ENCODE measurements at places on chromosomes 6 and 20.

- no peak for DNase-seq
Measured at GRCh38 chr6:136113736-136114173, 136.4 kb downstream of the MTFR2 start.

- DNase-seq, result no peak
Measured at GRCh38 chr6:14455427-14455826, 337.9 kb downstream of the CD83 start.

GRCh38 chr20:47800623-47801022 is 15.3 kb upstream of the SULF2 start:
- no peak for DNase-seq

DNA sequence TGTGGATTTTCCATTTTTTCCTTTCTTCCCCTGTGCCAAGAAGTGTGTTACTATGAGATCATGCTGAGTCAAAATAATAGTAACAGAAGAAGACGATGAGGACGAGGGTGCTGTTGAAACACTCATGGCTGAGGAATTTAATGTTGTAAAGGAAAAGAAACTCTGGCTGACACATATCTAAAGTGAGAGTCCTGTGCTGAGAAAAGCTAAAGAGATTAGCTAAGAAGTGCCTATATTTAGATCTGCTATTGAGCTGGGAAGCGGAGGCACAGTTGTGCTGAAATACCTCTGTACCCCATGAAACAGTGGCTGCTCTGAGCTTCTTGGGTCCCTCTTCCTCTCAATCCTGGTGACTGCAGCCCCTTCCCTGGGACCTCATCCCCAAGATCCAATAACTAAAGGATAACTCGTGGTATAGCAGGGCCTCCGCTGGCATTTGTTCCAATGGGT is 1.1 kb upstream of the SYTL3 start:
- no peak for DNase-seq

DNA sequence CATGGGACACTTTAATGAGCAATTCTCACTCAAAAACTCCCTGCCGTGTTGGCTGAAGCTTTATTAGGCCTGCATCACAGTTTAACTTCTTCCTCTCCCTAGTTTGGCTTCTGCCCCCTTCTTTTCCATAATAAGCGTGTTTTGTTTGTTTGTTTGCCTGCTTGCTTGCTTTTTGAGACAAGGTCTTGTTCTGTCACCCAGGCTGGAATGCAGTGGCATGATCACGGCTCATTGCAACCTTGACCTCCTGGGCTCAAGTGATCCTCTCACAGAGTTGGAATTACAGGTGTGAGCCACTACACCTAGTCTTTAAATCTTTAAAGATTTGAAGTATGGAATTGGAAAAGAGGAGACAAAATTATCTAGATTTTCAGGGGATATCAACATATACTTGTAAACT is 25.4 kb upstream of the DNAAF9 start:
- no peak for DNase-seq

DNA sequence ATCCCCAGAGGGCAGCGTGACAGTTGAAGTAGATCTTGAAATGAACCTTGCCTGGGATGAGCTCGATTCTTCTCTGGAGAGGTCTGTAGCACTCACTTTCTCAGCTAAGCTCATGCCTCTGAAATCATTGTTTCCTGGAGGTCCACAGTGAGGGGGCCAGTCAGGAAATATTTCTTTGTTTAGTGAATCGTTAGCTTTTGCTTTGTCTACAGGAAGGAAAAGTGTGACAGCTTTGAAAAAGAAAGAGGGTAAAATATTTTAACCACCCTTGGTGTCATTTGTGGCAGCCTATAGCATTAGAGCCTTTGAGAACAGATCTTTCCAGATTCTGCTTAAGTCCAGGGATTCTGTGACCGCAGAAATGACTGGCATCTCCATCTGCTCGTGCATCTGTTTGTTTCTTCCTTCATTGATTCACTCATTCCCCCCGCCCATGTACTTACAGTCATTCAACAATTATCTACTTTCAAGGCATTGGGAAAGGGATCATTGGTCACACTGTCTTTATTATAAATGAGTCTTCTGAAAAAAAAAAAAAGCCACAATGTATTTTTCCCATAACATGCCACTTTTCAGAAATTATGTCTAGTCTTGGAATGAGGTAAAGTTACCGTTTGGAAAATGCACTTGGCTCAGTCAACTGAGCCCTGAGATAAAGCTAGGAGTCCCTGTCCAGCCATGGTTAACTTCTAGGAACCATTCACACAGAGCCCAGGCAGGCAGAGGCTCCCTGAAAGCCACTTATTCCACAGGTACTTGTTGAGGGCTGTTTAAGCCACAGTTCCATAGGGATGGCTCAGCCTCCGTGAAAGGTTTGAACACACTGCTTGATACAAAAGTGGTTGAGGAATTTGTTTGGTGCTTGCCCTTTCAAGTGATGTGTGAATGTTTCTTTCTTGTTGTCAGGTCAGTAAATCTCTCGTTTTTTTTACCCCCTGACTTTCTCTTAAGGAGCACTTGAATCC is 86.0 kb downstream of the TIAM2 start:
- DNase-seq, result no peak

DNA sequence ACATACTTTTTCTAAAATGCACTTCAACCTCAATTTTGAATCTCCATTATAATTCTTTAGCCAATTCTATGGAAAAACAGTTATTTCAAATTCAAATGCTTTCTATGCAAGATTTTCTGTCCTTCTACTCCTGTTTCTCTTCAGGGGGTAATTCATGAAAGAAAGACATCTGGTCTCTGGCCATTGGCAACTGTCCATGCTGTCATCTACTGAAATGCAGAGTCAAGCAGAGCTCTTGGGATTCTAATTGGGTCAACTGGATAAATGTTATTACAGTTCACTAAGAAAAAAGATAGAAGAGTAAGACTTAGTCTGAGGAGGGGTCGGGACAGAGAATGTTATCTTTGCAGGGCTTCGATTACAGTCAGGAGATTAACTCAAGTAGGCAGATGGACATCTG is 22.0 kb upstream of the BMP5 start:
- no peak for DNase-seq

DNA sequence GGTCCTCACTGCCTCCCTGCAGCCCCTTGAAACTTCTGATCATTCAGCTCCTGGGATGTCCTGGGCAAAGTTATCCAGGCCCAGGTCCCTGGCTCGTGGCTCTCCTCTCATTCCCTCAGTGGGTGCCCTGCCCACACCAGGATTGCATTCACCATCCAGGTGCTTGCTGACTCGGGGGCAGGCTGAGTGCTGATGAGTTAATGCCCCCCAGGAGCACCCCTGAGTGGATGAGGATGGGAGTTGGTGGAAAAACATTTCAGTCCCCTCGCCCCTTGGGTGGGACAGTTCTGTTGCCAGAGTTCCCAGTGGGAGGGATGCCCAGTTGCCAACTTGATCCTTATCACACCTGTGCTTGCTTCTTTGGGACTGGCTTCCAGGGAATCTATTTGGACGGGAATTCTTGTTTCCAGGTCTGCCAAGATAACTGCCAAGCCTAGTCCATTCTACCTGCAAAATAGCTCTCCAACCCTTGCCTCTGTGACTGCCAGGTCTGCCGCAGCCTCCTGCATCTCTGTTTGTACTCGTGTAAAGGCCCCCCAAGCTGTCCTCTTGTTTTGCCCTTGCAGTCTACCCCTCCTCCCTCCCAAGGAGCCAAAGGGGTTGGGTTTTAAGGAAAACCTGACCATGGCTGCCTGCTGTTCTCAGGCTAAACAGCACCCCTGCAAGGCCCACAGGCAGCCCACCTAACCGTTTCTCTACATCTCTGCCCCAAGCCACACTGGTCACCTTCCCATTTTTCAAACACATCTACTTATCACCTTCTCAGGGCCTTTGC is 11.6 kb upstream of the RSPO4 start:
- no peak for DNase-seq

DNA sequence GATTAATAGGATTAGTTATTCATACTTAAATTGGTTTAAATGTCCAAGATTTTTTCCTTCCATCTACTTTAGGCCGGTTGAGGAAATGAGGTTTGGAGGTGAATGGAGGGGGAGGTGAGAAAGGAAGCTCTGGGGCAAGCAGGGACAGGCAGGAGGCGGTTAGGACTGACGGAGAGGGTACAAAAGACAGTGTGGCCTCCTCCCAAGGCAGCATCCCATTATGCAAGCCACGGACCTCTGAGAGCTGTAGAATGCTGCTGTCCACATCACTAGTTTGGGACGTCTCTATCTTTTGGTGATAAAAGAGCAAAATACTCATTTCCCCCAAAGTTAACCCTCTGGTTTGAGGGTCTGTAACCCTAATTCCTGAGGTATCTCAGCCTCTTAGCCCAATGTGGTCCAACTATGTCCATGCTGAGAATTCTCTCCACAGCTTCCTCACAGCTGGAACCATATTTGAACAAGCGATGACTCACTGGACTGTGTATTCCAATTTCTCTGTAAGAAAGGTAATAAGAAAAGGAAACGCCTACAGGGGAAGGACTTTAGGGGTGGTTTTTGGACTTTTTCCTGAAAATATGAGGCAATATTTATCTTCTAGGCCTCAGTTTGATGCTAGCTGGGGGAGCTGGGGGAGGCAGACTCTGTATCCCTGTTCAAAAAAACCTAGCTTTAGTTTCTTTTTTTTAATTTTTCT is 172.2 kb downstream of the TFAP2B start:
- no peak for DNase-seq

- no peak for DNase-seq
Measured at GRCh38 chr6:14458669-14459266, 341.2 kb downstream of the CD83 start.

DNA sequence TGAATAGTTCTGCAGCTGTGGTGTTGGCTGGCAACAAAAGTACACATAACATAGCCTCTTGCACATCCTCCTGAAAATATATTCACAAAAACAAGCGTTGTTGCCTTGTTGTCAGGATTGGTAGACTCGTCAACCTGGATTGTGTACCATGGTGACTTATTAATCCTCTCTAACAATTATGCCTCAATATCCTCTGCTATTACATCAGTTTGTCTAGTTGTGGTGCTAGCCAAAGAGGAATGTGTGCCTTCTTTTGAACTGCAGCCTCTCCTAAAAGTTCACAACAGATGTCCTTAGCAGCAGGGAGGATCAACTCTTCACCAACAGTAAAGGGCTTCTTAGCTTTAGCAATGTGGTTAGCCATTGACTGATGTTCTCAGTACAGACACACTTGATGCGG is 3.6 kb upstream of the SF3B5 start:
- no peak for DNase-seq

- no peak for DNase-seq
Measured at GRCh38 chr6:30894381-30894780, 10.1 kb downstream of the DDR1 start.

DNA sequence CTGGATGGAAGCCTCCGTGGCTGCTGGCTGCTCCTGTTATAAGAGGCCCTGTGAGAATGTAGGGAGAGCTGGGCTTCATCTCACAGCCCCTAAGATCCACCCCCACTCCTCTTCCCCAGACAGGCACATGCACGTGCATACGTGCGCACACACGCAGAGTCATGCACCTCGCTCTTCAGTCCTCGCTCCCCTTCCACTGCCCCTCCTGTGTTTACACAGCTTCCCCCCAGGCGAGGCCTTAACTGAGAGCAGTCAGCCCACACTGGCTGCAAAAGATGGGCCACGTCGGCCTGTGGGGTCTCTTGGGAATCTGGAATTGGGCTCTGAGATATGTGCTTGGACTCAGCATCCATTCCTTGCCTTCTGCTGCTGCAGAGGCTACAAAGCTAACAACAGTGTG is 35.2 kb upstream of the MLN start:
- no peak for DNase-seq

DNA sequence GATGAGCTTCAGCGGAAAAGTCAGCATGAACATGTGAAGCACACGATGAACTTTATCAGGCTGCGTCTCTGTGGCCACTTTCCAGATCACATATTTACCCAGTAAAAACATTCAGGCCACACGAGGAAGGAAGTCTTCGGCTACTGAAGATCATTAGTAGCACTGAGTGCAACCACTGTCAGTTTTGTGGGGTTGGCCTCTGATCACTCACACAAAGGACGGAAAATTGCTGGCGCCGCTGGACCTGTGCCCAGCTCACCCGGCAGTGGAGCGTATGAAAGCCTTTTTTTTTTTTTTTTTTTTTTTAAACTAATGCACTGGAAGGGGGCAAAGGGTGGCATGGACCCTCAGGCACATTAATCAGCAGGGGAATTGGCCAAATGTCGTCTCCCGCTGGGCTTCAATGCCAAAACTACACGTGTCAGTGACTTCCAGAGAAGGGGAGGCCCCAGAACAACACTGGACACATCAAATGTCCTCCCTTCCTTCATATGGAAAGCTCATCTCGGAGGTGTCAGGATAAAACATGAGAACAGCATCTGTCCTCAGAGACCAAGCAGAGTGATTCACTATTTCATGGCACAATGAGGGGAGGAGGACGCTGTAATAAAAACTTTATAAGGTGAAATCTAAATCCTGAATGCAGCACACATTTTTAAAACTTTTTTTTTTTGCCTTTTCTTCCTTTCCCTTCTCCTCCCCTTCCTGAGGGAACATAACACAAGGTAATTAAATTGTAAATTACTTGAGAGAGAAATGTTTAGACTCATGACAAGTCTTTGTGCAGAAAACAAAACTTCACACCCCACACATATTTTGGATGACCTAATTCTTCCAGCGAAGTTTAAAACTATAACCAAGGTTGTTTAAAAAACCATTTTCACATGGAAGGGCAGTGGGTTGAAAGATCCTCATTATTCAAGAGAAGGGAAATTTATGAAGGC is 223.4 kb downstream of the FOXC1 start:
- DNase-seq, result no peak

DNA sequence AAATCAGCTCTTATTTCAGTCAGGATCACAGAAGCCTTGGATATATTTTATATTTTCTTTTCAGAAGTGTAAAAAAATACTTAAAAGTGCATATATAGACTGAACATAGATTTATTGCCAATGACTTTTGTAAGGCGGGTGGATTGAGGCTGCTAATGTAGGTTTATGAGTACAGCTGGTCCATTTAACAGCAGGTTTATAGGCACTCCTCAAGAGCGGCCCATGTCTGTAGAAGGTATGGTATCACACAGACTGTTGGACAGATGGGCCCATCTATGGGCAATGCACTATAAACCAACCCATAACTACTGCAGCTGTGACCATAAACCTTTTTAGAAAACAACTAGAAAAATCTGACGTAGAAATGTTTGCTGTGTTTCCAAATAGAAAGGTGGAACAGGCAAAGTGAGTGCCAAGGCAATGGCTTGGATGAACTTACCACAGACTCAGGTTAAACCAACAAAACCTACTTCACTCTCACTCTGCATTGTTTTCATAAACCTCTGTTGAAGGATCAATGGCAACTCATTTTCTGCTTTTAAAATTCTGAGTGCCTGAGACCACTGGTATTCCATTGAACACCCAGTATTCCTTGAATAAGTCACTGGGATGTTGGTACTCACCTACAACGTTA is 170.6 kb upstream of the EYA4 start:
- DNase-seq, result no peak

GRCh38 chr6:56821005-56821432 is 133.9 kb upstream of the BEND6 start:
- no peak for DNase-seq

GRCh38 chr6:34319471-34319885 is 70.7 kb upstream of the SMIM29 start:
- DNase-seq, result no peak

DNA sequence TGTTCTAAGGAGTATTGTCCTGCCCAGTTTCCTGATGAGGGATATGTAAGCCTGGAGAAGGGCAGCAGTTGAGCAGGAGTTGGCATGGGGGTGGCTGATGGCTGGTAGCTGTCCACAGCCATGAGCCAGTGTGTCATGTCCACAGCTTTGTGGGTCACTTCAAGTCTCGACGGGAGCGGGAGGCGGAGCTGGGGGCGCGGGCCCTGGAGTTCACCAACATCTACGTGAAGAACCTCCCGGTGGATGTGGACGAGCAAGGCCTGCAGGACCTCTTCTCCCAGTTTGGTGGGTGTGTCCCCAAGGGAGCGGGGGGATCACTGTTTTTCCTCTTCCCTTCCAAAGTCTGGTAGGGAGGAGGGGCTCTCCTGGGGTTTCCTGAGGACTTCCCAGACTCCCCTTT is 8.9 kb downstream of the PABPC1L start:
- DNase-seq, result no peak
